Stimulated activated CD8-positive, alpha-beta memory T cell treated with anti-CD3 and anti-CD28 coated beads, Interleukin-7, amount 100 ng/mL, for 4 hours (primary cell): ENCODE measurements at places on chromosomes 7 and 10.

DNA sequence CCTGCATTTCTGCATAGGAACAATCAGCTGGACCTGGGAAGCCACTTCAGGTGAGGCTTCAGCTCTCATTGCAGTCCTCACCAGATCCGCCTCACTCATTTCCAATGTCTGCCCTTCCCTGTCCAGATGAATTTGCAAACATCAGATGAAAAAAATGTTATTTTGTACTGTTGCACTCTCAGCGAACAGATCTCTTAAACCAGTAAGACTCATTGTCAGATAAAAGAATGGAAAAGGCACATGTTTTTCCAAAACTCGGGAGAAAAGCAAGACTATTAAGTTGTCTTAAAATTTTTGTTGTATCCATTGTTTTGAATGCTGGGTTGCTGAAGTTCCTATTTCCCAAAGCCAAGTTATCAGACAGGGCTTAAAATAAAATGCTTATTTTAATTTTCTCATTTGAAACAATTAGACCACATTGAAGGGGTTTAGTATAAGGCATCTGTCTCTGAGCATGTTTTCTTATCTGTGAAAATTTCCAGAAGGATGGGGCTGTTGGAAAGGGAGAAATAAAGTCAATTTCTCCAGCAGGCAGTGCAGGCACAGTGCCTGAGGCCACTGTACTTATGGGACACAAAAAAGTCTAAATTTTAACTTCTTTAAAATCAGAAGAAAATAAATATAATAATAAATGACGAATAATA, 396.8 kb downstream of the KCNMA1 start:
- no peak for DNase-seq

- no peak for DNase-seq
These were observed 84.6 kb upstream of the ZNF438 start for GRCh38 chr10:31116226-31116625.

DNA sequence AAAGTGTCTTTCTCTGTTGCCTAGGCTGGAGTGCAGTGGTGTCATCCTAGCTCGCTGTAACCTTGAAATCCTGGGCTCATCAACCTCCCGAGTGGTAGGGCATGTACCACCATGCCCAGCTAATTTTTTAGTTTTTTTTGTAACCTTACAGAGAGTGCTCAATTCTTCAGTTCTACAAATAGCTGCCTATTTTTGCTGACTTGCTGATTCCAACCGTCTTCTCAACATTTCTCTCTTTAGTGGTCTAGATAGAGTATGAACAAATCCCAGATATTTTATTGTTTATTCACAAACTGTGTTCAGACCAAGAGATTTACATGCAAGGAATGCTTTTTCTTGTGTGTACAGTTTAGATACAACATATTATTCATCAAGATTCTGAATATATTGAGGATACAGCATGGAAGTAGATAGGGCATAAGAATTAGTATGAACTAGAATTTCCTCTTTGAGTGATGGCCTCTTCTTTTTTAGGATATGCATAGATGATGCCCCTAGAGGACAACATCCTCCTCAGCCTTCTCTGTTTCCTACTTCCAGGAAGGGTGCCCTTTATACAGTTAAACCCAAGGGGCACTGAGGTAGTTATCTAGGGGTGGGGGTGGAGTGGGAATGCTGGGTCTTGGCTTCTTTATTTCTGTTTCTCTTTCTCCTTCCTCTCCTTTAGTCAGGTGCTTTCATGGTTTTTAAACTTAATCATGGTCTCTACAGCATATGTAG, 26.0 kb downstream of the PRPF18 start:
- DNase-seq, result no peak

- no peak for DNase-seq
These were observed 7.8 kb downstream of the COX19 start for GRCh38 chr7:967361-968082.

- DNase-seq, result no peak
These were observed 71.8 kb upstream of the PIK3CG start for GRCh38 chr7:106793015-106793975.

DNA sequence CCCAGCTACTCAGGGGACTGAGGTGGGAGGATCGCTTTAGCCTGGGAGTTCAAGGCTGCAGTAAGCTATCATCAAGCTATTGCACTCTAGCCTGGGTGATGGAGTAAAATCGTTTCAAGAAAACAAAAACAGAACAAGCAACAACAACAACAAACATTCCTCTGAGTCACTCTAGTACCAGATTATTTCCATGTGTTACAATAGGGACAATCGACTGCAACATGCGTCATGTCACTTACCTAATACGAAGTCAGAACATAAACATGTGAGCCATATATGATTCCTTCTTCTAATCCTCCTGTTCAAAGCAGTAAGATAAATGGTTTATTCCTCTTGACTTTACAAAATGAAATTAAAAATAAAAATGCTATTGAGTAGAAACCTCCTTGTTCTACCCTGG, 57.3 kb downstream of the ZNF438 start:
- DNase-seq, result no peak

GRCh38 chr10:22824520-22824919, 103.3 kb upstream of the ARMC3 start:
- no peak for DNase-seq

GRCh38 chr10:5555021-5555510, 30.3 kb downstream of the CALML3 start:
- no peak for DNase-seq

DNA sequence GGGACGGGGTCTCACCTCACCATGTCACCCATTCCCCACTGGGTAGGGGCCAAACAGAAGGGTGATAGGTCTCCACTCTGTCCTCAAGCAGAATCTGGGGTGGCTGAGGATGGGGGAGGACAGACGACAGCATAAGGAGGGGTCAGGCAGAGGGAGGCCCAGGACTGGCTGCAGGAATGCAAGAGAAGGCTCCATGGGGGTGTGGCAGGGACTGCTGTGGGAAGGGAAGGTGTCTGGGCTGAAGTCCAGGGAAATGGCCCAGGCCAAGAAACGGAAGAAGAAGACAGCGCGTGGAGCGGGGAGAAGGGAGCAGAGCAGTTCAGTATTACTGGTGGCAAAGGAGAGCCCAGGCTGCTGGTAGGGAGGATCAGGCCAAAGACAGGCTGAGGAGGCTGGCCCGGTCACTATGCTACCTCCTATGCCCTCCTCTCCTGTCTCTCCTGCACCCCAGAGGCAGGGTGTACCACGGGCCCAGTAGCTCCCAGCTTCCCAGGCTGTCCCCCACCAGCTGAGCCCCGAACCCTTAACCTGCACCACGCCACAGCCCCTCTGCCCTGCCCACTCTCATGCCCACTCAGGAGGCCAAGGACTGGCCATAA, 60.9 kb downstream of the GRB10 start:
- DNase-seq, result no peak

- DNase-seq, result no peak
These were observed 253.7 kb downstream of the SFMBT2 start for GRCh38 chr10:7157091-7157490.

DNA sequence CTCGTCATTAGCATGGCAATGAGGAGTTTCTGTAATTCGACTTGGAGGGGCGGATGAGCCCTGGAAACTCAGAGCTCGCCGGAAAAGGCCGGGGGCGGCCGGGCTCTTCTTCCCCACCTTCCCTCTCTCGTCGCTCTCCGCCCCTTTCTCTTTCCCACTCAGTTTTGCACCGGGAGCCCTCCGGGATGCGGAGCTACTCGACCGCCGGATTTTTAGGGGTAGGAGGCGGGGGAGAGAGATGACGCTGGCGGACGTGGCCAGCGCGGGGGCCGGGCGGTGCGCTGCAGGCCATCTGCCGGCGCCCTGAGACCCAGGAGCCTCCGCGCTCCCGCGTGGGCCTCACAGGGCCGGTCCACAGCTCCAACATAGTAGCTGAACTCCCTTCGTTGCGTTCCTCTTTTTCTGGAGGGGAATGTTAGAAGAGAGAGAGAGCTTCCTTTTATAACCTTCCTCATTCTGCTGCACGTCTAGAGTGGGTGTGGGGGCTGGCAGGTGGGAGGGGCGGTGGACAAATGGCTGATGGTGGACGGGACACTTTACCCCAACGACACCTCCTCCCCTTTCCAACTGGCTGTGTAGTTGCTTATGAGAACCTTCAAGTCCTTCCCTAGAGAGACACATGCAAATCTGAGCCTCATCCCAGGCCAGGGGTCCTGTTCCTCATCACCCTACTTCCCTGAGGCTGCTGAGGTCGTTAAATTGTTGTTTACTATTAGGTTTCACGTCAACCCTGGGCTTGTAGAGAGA, 1.1 kb upstream of the HOXA1 start:
- no peak for DNase-seq

- DNase-seq, result peak; percentile 12
These were observed 25.2 kb upstream of the OPTN start for GRCh38 chr10:13074563-13075451.

GRCh38 chr10:132708441-132708840, 77.5 kb downstream of the NKX6-2 start:
- no peak for DNase-seq

GRCh38 chr7:133479456-133480065, 226.7 kb downstream of the EXOC4 start:
- DNase-seq, result no peak

GRCh38 chr10:35387768-35388167, 51.5 kb downstream of the CCNY start:
- DNase-seq, result no peak
